ENCODE measurements at places on chromosomes 7 and 10.

- no peak for DNase-seq
These were observed 226.0 kb downstream of the TCF7L2 start for GRCh38 chr10:113175756-113176651.

DNA sequence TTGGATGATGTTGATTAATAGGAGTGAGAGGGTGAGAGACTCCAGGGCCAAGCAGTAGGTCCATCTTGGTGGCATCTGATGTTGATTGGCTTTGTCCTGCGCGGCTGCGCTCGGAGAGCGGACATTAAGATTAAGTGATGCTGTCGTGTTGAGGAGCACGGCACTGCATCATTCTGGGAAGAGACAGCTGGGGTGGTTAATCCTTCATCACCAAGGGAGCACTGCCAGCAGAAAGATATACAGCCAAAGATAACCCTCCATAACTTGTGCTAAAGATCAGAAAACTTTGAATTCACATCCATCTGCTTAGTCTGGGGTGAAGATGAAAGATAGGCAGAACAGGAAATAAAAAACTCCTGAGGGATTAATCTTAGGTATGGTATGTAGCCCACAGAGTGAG is 208.3 kb downstream of the LRMDA start:
- DNase-seq, result no peak

DNA sequence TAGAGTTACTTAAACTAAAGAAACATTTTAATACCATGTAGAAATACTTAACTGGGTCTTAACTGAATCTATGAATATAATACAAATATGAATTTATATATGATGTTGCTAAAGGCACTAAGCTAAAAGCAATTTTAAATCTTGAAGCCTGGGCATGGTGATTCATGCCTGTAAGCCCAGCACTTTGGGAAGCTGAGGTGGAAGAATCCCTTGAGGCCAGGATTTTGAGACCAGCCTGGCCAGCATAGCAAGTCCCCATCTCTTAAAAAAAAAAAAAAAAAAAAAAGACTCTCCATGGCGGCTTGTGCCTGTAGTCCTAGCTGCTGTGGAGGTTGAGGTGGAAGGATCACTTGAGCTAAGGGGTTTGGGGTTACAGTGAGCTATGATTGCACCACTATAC is 95.3 kb downstream of the CCSER2 start:
- no peak for DNase-seq

- DNase-seq, result no peak
These were observed 52.4 kb downstream of the CASD1 start for GRCh38 chr7:94561841-94562514.

GRCh38 chr7:674454-675410 is 51.8 kb upstream of the DNAAF5 start:
- DNase-seq, result no peak

DNA sequence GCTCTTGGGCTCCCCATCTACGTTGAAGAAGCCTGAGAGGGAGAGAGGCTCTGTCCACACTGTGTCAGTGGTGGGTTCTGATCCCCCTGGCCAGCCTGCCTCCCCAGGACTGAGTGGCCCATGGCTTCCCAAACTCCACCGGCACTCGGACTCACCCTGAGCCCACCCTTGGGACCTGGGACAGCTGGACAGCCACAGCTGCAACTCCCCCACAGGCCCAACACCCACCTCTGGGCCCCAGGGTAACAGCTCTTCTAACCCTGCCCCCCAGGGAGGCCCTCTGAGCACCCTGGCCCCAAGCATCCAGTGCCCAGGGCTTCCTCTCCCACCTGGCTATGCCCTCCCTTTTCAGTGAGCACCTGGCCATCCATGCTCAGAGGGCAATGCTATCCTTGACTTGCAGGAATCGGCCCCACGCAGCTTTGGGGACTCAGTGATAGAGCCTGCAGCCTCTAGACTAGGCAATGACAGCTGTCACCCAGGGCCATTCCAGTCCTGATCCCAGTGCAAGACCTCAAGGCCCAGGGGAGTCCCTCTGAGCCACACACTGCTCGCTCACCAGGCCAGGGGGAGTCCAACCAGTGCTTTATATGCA is 17.9 kb downstream of the OGDHL start:
- DNase-seq, result no peak

DNA sequence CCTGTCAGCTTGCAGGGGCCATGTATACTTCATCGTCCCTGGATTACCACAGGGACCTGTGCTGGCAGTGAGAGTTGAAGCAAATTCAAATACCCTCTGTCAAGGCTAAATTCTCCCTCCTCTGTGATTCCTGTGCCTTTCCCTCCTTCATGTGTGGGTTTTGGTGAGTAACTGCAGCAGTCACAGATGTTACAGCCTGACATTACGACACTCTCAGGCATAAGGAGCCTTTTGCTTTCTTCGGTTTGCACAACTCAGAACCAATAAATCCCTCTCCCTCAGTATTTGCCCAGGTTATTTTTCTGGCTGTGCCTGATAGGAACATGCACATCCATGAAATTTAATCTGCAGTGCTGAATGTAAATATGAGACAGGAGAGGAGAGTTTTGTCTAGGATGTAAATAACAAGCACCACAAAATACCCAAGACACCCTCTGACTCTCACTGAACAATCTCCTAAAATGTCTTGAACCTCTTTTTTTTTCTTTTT is 997.2 kb upstream of the GHITM start:
- no peak for DNase-seq

DNA sequence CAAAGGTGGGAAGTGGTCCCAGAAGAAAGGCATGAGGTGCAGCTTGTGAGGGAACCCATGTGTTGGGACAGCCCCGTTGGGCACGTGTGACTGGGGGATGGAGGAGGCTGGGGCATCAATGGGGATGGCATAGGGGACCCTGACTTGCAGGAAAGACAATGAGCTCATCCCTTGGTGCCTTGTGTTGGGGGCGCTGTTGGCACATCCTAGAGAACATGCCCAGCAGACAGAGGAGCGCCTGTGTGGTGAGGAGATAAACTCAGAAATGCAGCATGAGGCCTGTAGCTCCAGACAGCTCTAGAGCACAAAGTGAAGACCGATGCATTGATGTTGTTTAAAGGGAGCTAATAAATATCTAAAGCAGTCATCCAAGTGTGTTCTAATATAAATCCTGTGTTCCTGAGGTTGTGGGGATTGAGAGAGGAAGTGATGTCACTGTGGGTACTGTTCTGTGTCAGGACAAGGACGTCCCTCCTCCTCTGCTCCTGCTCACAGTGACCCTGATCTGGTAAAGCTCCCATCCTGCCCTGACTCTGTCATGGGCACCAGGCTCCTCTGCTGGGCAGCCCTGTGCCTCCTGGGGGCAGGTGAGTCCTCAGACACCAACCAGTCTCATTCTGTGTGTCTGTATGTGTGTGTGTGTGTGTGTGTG is 126.1 kb upstream of the PRSS58 start:
- peak; percentile 22 for DNase-seq

- no peak for DNase-seq
These were observed 320.0 kb upstream of the ETV1 start for GRCh38 chr7:14309432-14309831.

DNA sequence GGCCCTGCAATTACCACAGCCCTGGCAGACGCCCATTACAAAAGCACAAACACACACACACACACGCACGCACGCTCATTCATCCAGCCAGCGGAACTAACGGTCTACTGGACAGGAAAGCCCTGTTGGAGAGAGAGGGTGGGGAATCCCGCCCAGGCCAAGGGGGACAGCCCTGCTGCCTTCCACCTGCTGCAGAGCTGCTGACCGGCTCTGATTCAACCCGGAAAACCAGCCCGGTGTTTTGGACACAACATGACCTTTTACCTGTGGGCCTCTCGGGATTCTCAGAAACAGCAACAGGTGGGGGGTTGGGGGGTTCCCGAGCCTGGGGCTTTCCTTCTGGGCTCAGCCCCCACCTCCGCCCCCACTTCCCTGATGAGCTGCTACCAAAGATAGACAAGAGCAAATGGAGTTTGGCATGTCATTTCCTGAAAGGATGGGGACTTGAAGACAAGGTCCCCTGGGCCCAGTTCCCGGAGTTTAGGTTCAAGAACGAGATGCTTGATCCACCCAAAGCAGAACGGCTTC is 18.5 kb upstream of the SERPINE1 start:
- DNase-seq, result no peak

- no peak for DNase-seq
These were observed 745.0 kb downstream of the GRID1 start for GRCh38 chr10:85621562-85621961.

DNA sequence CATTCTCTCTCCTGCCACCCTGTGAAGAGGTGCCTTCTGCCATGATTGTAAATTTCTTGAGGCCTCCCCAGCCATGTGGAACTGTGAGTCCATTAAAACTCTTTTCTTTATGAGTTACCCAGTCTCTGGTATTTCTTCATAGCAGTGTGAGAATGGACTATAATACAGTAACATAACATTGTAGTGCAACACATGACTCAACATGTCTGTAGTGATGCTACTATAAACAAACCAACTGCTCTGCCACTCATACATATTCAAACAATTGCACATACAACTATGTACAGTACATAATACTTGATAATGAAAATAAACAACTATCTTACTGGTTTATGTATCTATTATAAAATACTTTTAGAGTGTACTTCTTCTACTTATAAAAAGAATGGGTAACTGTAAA is 7.1 kb downstream of the ATOH7 start:
- DNase-seq, result no peak

DNA sequence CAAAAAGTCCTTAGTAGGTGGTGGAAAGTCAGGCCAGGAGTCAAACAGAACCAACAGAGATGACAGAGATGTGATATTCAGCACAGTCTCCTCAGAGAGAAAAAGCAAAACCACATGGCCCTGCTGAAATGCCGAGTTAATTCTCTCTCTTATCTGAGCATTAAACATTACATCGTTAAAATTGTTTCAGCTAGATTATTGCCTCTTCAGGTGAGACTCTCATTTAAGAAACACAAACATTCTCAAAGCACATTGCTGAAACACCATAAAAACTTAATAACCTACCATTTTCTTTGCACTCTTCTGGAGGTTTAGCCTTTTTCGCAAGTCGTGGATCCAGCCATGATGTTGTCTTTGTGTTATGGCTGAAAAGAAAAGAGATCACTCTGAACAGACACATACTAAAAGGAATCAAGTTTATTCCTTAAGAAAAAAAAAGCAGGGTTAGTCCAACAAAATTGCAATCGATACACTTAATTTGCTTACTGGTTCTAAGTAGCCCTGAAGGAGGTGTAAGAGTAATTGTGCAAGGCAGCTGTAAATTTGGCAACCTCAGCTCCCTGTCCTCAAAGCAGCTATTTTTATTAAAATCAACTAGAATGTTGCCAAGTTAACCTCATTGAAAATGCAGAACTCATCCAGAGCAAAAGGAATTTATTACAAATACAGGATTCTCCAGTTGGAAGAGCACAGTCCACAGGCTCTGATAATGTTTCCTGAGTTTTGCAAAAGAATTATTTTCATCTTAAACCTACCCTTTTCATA is 691.1 kb downstream of the PHTF2 start:
- DNase-seq, result no peak

DNA sequence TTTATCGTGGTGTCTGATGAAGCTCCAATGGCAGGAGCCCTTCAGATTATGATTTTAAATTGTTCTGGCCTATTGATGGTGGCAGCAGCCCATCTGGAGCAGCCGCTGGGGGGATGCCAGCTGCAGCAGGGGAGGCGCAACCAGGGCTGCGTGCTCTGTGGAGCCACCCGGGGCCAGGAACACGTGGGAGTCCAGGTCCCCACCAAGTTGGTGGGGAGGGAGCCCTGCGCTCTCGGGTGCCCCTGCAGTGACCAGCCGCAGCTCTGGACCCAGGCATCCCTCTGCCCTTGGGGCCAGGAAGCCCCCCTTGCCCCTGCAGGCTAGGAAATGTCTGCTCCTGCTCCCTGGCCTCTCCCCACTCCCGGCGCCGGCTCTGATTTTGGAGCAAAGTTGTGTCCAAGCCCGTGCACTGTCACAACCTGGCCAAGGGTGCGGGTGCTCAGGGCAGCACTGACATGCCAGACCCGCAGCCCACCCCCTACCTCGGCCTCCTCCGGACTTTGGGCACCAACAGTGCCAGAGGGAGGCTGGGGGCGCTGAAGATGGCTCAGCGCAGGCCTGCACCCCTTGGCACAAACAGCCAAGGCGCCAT is 147.2 kb upstream of the ADO start:
- DNase-seq, result no peak

- DNase-seq, result peak; percentile 41
These were observed 31.6 kb downstream of the TRIM8 start for GRCh38 chr10:102675666-102676533.

DNA sequence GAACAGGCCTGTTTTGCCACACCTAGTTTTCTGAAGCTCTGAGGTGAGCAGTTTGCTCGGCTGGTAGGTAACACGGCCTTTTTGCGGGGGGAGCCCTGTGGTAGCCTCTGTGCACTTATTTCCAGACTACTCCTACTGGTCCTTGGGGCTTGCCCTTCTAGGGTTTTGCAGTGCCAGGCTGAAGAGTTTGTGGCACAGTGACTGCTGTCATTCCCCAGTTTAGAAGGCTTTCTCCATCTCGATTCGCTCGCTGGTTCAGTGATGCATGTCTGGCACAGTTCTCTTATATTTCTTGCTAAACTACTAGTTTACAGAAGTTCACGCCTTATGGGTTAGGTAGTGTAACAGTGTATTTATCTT is 711 bp downstream of the KIF20B start:
- DNase-seq, result peak; percentile 8

DNA sequence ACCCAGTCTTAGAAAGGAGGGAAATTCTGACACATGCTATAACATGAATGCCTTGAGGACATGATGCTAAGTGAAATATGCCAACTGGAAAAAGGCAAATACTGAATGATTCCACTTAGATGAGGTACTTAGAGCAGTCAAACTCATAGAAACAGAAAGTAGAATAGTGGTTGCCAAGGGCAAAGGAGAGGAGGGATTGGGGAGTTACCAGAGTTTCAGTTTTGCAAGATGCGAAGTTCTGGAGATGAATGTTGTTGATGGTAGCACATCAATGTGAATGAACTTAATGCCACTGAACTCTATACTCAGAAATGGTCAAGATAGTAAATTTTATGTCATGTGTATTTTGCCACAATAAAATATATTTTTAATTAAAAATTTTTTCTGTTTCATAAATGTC is 38.9 kb downstream of the DRGX start:
- DNase-seq, result no peak

DNA sequence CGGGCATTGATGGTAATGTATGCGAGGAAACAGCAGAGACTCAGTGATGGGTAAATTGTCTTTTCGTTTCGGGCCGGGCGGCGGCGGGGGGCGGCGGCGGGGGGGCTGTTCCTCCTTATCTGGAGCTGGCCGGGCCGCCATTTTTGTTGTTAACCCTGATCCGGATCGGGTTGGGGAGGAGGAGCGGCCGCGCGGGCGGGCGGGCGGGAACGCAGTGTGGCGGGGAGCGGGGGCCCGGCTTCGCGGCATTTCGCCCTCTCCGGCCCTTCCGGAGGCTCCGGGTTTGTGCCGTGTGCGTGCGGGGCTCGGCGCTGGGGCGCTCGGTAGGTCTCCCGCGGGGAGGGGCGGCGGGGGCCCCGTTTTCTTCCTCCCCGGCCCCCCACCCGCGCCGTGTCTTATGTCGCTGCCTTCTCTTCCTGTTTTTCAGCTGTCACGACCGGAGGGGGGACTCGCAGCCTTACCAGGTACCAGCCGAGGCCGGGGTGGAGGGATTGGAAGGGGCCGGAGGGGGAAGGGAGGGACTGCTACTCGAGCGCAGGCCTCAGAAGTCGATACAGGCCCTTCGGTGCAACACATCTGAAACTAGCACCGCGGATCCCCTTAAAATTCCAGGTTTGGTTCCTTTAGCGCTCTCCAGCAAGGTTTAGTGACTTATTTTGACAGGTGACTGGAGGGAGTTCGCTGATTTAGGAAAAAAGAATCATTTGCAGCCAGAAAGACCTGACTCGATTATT is 820 bp downstream of the WAC start:
- DNase-seq, result peak; percentile 71

All from CD4-positive, alpha-beta T cell treated with Interleukin-6 for 4 hours (primary cell).